ENCODE measurements at places on chromosomes 1 and 21.

GRCh38 chr1:94069919-94070285 is 51.0 kb downstream of the ABCA4 start:
- DNase-seq: no peak

DNA sequence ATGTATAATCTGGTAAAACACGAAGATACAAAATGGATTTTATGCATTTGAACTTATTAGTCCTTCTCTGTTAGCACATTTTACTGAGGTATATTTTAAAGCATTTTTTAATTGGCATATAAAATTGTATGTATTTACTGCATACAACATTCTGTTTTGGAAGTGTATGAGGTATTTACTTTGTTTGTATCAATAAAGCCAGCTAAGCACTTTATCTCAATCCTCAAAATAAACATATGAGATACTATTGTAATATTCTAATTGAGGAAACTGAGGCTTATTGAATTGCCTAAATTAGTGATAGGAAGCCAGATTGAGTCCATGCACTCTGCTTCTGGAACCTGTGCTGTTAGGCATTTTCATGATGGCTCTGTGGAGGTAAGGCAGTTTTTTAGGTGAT is 65.6 kb downstream of the MTR start:
- no peak for DNase-seq

GRCh38 chr1:112841825-112842224 is 114.2 kb downstream of the SLC16A1 start:
- no peak for DNase-seq

- no peak for DNase-seq
Observed at GRCh38 chr1:30265127-30266070, 458.0 kb downstream of the MATN1 start.

DNA sequence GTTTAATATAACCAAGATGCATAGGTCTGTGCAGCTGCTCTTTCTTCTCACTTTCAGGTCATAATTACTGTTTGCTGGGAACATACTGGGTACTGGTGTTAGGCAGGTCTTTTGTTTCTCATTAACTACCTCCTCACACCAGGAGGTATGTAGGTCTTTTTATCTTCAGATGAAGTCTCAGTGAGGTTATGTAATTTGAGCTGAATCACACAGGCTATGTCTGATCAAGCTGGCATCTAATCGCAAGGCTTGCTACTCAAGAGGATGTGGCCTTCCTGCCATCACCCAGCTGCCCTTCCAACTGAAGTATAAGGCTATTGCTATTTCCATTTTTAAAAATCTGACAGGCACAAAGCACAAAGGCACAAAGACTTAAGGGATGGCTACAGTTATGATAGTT is 96.4 kb downstream of the RUNX1 start:
- DNase-seq: peak; percentile 36

- DNase-seq: no peak
Observed at GRCh38 chr1:180888870-180889269, 23.8 kb upstream of the KIAA1614 start.

GRCh38 chr1:228837817-228838716 is 102.8 kb downstream of the RHOU start:
- no peak for DNase-seq

DNA sequence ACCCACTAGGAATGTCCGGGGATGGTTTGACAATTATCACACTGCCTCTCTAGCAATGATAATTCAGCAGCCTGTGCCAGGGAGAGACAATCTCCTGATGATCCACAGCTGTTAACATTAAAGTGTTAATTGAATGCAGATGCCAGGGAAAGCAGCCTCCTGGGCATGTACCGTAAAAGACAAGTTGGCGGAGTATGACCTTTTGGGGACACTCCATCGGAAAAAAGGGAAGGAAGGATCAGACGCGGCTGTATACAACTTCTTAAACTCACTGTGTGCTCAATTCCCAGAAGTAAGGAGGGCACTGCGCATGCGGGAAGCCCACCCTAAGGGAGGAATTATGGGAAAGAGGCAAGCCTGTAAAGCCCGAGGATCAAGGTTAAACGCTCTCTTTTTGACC is 62.6 kb downstream of the MAP3K7CL start:
- no peak for DNase-seq

DNA sequence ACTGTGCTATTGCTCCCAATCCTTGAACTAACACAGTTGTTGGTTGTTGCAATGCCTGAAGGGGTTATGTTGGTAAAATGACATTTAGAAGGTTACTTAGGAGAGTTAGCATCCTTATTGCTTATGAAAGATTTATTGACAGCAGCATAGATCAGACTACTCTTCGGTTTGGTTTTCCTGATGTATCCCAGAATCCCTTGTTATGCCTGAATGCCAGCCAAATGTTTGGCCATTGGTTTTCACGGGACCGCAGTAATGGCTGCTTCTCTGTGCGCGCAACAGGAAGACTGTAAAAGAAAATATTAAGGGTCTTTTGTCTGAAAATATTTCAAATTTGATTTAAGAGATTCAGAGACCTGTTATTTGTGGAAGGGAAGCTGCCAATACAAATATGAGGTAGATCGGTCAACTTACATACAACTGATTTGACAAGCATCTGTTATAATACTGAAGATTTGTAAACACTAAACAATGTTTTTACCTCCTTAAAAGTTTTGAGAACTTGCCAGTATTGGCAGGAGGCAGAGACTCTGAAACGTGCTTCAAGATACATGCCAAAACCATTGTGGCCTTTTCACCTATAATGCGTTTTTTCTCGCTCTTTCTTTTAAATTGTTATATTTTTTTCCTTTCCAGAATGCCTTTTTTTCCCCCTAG is 8.3 kb downstream of the NFIA start:
- DNase-seq: no peak

DNA sequence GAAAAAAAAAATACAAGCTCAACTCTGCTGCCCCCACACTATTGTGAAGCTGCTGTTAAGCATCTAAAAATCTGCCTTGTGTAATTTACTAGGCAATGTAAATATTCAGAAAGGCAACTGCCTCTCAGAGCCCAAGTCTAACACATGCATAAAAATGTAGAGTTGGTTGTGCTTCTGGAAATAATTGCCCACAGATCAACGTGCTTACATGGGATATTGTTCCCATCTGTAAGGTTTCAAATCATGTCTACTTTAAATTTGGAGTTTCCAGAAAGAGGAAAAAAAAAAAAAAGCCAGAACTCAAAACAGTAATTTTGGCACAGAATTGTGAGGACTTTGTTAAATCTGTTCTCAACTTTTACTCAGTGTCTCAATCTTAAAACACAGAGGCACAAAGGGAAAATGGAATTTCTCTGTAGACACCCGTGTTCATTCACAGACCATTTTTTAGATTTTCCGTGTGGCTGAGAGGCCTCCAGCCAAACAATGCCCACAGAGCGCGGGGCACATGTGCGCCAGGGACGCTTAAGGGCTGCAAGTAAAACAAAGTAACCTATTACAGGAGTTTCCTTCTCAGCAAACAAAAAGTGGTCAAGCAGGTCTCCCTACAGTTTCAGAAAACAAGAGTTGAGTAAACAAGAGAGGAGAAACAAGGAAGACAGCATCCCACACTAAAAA is 115.5 kb downstream of the RERE start:
- peak; percentile 68 for DNase-seq

DNA sequence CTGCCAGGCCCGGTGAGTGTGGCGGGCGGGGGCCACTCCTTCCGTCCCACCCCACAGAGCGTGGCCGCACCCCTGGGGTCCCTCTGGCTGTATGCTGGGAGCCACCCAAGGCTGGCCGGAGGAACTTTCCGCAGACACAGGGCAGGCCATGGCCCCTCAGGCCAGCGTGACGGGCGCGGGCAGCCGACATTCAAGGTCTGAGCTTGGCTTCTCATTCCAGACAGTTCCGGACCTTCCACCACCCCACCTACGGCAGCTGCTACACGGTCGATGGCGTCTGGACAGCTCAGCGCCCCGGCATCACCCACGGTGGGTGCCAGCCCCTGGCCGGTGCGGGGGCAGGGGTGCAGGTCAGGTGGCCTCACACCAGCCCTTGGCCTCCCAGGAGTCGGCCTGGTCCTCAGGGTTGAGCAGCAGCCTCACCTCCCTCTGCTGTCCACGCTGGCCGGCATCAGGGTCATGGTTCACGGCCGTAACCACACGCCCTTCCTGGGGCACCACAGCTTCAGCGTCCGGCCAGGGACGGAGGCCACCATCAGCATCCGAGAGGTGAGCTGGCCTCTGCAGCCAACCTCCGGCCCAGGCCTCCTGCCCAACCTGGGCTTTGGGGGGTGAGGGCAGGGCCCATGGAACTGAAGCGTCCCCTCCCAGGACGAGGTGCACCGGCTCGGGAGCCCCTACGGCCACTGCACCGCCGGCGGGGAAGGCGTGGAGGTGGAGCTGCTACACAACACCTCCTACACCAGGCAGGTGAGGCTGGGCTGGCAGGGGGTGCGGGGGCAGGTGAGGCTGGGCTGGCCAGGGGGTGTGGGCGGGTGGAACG is 7.3 kb downstream of the SCNN1D start:
- DNase-seq: no peak

- no peak for DNase-seq
Observed at GRCh38 chr21:29230551-29231261, 68.0 kb upstream of the BACH1 start.

- DNase-seq: no peak
Observed at GRCh38 chr1:115922801-115923200, 53.5 kb upstream of the SLC22A15 start.

DNA sequence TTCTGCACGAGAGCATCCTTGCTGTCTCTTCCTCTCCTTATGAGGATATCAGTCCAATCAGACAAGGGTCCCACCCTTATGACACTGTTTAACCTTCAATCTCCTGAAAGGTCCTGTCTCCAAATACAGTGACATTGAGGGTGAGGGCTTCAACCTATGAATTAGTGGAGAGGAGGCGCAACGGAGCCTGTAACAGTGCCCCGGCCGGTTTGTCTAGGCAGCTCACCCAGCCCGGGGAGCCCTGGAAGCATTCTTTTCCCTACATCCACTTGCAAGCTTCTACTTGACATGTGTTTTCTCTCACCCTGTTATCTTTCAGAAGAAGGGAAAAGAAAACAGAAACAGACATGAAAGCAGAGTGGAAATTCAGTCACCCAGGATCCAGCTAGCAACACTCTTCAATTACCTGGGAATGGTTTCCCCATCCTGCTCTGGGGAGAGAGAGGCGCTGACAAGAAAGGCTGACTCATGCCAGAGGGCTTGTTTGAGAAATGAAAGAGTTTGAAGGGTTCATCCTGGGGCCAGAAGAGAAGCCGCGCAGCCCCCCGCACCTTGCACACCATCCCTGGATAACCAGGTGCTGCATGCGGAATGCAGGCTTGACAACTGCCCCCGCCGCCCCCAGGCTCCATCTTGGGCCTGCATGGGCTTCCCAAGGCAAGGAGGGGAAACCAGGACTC is 394.9 kb downstream of the NPHP4 start:
- DNase-seq: no peak

DNA sequence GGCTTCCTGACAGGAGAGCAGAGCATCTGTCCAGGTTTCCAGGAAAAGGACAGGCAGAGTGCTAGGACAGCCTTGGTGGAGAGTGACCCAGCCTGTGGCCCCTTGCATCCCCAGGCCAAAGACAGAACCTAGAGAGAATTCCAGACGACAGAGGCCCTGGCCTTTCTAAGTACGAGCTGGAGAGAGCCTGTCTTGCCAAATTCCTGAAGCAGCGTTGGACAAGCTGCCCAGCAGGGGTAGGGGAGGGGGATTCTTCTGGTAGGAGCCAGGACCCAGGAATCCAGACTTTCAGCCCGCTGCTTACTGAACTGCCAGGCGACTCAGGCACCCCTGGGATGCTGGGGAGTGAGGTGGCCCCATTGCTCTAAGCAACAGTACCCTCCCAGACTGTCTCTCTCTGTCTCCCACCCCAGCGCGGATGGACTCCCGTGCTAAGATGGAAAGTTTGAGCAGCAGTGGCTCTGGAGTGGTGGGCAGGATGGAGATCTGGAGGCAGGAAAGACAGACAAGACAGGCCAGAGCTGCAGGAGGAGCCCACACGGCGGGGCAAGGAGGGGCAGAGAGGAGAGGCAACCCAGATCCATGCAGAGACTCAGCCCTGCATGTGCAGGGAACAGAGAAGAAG is 8.8 kb upstream of the PEAR1 start:
- DNase-seq: no peak

GRCh38 chr1:91190996-91191395 is 169.2 kb upstream of the ZNF644 start:
- no peak for DNase-seq

GRCh38 chr1:150009604-150010392 is 728 bp downstream of the OTUD7B start:
- peak; percentile 48 for DNase-seq

- no peak for DNase-seq
Observed at GRCh38 chr1:88398338-88398737, 285.7 kb upstream of the PKN2 start.

GRCh38 chr1:51648180-51649109 is 31.6 kb downstream of the OSBPL9 start:
- DNase-seq: no peak

DNA sequence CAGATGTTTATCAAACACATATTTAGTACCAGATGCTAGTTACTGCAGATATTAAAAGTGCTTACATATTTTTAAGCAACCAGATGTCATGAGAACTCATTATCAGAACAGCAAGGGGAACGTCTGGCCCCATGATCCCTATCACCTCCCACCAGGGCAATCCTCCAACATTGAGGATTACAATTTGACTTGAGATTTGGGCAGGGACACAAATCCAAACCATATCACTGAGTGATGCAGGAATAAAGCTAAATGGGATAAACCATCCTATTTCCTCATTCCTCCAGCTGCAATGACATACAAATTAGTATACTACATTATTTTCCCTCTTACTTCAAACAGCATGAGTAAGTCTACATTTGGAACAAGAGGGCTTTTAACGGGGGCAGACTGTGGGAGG is 3.1 kb upstream of the KCNK2 start:
- no peak for DNase-seq

All from NCI-H1105 treated with DMSO at 0.1 percent for 48 hours (cell line).